ENCODE measurements at places on chromosomes 5 and 9.
A peak's percentile ranks its signal among the peaks of the same experiment; 100 is the strongest.

GRCh38 chr9:18741945-18742344 is 268.0 kb downstream of the ADAMTSL1 start:
- no peak for DNase-seq

GRCh38 chr5:17991775-17992174 is 357.5 kb downstream of the TAF11L14 start:
- no peak for DNase-seq

- DNase-seq = no peak
These were observed 10.9 kb upstream of the GADD45G start for GRCh38 chr9:89593727-89594427.

GRCh38 chr5:139658501-139658927 is 10.4 kb downstream of the CXXC5 start:
- DNase-seq = no peak

- no peak for DNase-seq
These were observed 160.4 kb upstream of the CDH12 start for GRCh38 chr5:23013395-23013998.

GRCh38 chr5:58239731-58240130 is 220.2 kb downstream of the PLK2 start:
- DNase-seq = no peak

DNA sequence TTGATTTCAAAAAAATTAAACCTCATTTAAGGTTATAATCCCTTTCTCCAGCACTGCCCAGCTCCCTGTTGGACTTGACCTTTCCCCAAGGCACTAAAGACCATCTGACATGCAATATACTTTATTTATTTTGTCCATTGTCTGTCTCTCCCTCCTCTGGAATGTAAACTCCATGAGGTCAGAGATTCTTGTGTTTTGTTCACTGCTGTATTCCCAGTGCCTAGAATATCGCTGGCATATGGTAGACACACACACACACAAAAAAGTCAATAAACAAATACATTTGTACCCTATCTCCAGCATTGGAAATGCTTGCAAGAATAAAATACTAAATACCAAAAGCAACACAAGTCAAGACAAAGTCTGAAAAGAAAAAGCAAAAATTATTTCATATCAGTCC is 17.3 kb upstream of the ARSB start:
- DNase-seq = no peak

- no peak for DNase-seq
These were observed 218.5 kb upstream of the SLC30A5 start for GRCh38 chr5:68875351-68875750.

DNA sequence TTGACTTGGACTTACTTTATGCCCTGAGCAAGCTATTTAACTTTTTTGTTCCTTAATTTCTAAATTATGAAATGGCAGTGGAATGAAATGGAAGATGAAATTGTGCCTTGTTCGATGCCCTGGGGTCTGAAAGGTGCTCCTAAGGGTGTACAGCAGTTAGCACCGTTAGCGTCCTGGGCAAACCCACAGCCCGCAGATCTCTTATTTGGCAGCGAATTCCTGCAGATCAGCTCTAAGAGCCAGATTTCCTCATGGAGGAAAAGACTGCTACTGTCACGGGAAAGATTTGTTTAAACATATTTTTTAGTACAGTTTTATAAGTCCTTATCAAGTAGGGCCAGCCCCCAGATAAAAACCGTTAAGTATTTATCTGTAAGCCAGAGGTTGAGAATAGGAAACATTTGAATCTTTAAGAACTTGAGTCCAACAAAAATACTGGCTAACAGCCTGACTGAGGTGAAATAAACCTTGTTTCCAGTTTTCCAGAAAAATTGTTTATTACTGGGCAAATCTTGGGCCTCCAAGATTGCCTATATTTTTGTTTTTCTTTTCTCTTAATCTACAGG is 216.5 kb upstream of the DMRT1 start:
- no peak for DNase-seq

DNA sequence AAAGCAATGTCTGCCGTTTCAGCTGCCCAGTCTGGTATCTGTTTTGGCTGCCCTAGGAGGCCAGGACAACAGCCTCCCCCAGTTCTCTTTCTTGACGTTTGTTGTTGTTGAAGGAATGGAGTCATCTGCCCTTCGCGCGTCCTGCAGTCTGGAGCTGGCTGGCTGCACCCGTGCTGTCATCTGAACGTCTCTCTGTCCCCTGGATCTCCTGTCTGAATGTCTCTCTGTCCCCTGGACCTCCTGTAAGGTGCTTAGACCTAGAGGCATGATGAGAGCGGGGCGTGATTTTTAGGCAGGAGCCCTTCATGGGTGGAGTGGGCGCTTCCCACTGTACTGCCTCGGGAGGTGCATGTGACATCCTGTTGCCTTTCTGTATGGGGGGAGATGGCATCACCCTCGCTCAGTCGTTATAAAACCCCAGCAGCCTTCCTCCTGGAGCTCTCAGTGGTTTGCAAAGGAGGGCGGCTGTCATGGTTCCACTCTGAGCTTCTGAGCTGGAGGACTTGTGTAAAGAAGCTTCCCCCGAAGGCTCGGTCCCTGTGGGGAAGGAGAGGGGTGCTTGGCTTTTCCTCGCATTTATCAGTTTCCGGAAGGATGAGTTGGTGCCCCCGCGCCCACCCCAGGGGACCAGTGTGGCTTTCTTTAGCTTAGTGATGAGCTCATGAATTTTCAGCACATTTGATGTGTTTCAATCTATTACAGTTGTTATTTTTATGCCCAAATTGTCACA is 49.8 kb upstream of the OLFM1 start:
- DNase-seq = no peak

GRCh38 chr9:5587024-5587423 is 41.9 kb upstream of the RIC1 start:
- DNase-seq = no peak

DNA sequence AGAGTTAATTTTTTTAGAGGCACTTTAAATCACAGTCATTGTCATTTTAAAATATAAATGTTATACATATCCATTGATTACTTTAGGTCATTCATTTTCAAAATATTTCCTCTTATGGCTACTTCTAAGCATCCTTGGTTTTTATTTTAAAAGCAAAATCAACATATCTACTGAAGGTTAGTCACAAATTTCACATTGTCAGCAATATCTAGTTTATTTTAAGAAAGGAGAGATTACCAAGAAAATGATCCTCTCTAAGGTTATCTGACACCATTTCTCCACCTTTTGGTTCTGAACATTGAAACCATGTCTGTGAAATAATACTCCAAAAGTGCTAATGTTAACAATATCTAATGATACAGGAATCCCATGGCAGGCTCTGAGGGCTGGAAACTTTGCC is 24.5 kb downstream of the SEMA6A start:
- no peak for DNase-seq

DNA sequence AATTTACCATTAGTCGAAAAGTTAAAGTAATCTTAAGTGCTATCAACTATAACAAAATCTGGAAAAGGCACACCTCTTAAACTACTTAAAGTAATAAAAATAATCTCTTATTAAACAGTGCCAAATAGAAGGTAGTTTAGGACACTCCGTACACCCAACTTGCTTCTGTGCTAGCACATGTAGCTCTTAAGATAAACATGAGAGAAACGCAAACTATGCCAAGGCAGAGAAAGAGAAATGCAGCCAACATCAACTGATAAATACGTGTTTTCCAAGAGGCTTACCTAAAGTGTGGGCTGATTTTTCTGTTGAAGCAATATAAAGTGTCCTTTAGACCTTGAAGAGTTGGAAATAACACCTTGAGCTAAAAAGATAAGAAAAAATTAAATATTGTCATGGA is 480.6 kb upstream of the DAB2 start:
- DNase-seq = no peak

DNA sequence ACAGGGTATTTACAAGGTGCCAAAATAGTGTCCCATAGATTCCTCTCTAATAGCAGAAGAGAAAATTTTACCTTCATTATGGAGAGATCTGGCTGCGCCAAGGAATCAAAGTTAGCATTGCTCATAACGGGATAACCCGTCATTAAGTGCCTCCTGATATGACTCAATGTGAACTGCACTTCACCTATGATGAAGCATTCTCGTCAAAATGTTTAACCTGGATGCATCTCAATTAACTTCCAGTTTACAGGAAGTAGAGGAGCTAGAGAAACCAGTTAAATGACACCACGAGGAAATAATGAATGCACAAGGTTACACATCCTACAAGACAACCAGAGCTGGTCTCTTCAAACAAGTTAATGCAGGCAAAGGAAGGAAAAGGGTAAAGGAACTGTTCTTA is 17.2 kb downstream of the FBXW11 start:
- DNase-seq = no peak

DNA sequence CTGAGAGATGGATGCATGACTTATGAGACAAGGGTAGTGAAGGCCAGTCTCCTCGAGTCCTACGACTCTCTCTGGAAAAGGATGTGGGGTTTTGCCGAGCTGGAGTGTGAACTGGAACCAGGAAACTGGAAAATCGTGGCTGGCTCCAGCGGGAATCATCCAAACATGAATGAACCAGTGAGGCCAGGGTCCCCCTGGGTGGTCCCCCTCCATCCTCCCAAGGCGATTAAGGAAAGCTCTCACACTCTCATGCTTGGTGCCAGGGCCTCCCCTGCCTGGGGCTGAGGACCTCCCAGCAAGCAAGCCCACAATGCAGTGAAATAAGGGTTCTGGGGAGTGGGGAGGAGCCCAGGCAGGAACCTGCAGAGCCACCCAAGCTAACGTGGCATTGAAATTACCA is 9.6 kb upstream of the AMBP start:
- no peak for DNase-seq

- no peak for DNase-seq
These were observed 59.8 kb downstream of the MRPS30 start for GRCh38 chr5:44868541-44868940.

- no peak for DNase-seq
These were observed 249.4 kb downstream of the ACTL7B start for GRCh38 chr9:108606401-108606800.

DNA sequence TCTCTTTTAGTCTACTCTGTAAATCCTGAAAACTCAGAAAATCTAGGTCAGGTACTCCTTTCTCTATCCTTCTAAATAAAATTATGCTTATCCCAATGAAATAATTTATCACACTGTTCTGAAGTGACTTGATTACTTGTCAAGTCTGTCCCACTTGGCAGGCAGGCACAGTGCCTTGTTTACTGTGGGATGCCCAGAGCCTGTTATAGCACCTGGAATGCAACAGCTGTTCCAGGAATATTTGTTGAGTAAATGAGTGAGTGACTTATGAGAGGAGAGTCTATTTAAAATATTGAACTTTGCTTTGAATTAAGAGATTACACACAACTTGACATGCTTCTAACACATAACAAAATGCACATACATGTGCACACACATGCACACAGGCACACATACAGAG is 130.0 kb downstream of the MPDZ start:
- no peak for DNase-seq

DNA sequence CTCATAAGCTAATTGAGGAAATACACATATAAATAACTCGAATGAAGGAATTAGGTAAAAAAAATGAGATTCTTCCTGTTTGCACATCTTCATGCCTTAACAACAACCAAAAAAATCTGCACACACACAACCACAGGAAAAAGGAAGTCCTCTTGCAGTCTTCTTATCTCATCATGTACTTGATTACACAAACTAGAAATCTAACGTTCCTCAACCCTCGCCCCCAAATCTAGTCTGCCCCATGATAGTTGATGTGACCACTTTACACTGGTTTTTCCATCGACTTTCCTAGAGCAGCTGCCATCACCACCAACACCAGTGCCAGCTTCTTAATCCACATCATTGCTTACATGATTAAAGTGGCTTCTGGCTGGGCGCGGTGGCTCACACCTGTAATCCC is 31.2 kb upstream of the RNU6ATAC start:
- no peak for DNase-seq

GRCh38 chr5:104815212-104815611 is 1252.6 kb upstream of the NUDT12 start:
- DNase-seq = no peak

DNA sequence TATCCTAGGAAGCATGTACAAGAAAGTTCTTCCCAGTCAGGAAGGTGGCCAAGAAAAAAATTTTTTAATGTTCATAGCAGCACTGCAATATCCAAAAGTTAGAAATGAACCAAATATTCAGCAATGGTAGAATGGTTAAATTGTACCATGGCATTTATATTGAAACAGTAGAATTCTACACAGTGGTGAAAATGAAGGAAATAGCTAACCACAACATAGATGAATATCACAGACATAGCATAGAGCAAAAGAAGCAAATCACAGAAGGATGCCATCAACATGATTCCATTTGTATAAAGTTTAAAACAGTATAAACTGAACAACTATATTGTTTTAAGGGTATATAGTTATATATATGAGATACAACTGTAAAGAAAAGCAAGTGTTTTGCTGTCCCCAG is 10.7 kb upstream of the ANKDD1B start:
- DNase-seq = no peak

GRCh38 chr5:23223846-23224245 is 283.6 kb upstream of the PRDM9 start:
- no peak for DNase-seq

- no peak for DNase-seq
These were observed 97.4 kb downstream of the OSTF1 start for GRCh38 chr9:75185585-75186170.

- DNase-seq = no peak
These were observed 63.0 kb downstream of the TRIO start for GRCh38 chr5:14206028-14206725.

- DNase-seq = no peak
These were observed 34.9 kb upstream of the EPB41L4B start for GRCh38 chr9:109355564-109356297.

GRCh38 chr9:34139477-34140146 is 13.1 kb upstream of the DCAF12 start:
- DNase-seq = peak; percentile 27

GRCh38 chr5:14199902-14200301 is 56.8 kb downstream of the TRIO start:
- no peak for DNase-seq

DNA sequence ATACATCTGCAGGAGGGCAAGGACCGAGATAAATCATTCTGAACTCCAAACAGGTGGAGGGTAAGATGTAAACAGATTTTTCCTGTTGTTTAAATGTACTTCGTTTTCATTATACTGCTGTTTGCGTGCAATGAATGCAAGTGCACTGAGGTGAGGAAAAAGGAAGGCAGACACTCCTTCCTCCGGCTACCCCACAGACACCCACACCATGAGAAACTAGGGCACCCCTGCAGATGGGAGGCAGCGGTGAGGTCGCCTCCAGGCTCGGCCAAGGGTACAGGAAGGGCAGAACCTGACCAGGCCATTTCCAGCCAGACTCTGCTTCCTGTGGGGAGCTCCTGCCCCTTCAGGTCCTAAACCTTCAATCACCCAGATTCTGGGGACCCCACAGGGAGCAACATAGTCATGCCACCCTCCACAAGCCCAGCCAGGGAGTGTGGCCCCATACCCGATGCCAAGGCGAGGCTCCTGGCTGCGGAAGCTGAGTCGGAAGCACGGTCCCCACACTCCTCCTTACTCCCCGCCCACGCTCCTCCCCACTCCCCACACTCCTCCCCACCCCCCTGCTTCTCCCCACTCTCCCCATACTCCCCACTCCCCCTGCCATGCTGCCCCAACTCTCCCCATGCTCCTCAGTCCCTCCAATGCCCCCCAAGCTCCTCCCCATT is 37.1 kb downstream of the VAV2 start:
- no peak for DNase-seq

GRCh38 chr5:176996780-176997179 is 9.8 kb downstream of the UIMC1 start:
- DNase-seq = no peak

GRCh38 chr5:66807743-66808142 is 211.6 kb downstream of the MAST4 start:
- peak; percentile 83 for DNase-seq

- no peak for DNase-seq
These were observed 20.8 kb downstream of the DAB2IP start for GRCh38 chr9:121672213-121672612.

Data from hippocampal formation (tissue), 2 donors.